ENCODE measurements at places on chromosomes 2 and 18. TPM values are rescaled to one million over a fixed set of nuclear protein-coding genes. Genes with fewer than 3 reads are reported as not detected.

CCL20 gene
- not detected for total RNA-seq

ITM2C gene
- 35.8 TPM for total RNA-seq

CCDC178 gene
- not detected for total RNA-seq

DYSF gene
- total RNA-seq = 52.1 TPM

GALNT14 gene
- total RNA-seq = 0.15 TPM

SKA1 gene
- total RNA-seq = 0.78 TPM

TMEM178A gene
- total RNA-seq = 2.9 TPM

- no peaks in the 10 kb centered on the region for H3K27me3 ChIP-seq
- H3K36me3 ChIP-seq = no peaks in the 10 kb centered on the region
- no peak overlapping the region for H3K27ac ChIP-seq
- DNase-seq = no peak
- peaks cover 4% of the 10 kb centered on the region for H3K4me1 ChIP-seq
- H3K4me3 ChIP-seq = no peak overlapping the region
These were observed 113.5 kb upstream of the ZNF236 start for GRCh38 chr18:76708722-76709353.

- H3K4me3 ChIP-seq = no peak overlapping the region
- H3K36me3 ChIP-seq = no peaks in the 10 kb centered on the region
- H3K4me1 ChIP-seq = no peaks in the 10 kb centered on the region
- H3K27me3 ChIP-seq = no peaks in the 10 kb centered on the region
These were observed 38.8 kb downstream of the STRADB start for GRCh38 chr2:201490291-201490690.

DNA sequence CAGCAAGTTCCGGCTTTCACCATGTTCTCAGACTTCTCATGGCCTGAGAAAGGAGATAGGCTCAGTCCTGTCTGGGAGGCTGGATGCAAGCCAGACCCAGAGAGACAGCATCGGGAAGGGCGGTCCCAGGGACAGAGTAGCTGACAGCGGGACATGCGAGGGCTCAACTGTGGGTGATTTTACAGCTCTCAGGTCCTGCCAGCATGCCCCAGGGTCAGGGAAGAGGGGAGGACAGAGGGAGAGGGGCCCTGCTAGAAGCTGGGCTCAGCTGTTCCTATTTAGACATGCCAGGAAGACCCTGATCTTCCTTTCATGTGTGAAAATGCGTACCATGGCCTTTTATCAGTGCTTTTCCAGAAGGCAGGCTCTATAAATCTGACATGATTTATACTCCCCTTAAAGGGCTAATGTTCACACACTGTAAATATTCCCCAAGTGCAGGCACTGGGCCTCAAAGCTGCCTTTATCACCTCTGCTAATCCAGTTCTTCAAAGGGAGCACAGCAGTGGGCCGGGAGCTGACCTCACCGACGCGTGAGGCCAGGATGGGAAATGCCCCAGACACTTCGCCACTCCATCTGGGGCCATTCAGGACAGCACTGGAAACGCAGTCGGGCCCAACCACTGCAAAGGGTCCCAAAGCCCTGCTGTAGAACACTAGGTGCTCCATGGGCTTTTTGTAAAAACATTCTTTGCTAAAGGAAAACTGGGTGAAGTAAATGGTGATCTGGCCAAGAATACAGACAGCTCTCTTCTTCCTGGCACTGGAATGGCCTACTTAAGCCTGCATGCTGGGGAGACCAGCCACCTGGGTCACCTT, 96.1 kb upstream of the LMAN1 start:
- DNase-seq = no peak
- peaks cover 18% of the 10 kb centered on the region for H3K4me1 ChIP-seq
- no peak overlapping the region for H3K27ac ChIP-seq
- no peaks in the 10 kb centered on the region for H3K36me3 ChIP-seq

GRCh38 chr2:88626171-88627054, 851 bp downstream of the EIF2AK3 start:
- peak overlapping the region; percentile 97 for H3K27ac ChIP-seq
- H3K27me3 ChIP-seq = no peaks in the 10 kb centered on the region
- peak overlapping the region; percentile 77 for H3K4me3 ChIP-seq
- no peak for DNase-seq

DNA sequence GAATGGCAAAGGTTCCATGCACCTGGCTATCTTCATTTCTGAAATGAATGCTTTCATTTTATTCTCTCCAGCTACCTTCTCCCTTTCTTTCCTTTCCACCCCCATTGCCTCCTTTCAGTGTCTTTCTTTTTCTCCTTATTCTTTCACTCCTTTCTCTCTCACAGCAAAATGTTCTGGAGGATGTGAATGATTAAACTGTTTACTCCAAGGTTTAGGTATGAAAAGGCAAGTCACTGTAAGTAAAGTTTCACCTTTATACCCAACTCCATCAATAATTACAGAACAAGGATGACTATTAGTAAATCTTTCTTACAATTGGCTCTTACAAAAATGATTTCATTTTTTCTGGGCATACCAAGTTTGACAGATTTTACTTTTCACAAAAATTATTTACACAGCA, 4.3 kb downstream of the PAX8 start:
- H3K4me3 ChIP-seq = no peak overlapping the region
- peaks cover 26% of the 10 kb centered on the region for H3K4me1 ChIP-seq
- no peaks in the 10 kb centered on the region for H3K36me3 ChIP-seq

GRCh38 chr2:219912491-219912921, 285.1 kb downstream of the SLC4A3 start:
- no peaks in the 10 kb centered on the region for H3K4me1 ChIP-seq
- peak; percentile 61 for DNase-seq
- H3K27ac ChIP-seq = no peak overlapping the region

DNA sequence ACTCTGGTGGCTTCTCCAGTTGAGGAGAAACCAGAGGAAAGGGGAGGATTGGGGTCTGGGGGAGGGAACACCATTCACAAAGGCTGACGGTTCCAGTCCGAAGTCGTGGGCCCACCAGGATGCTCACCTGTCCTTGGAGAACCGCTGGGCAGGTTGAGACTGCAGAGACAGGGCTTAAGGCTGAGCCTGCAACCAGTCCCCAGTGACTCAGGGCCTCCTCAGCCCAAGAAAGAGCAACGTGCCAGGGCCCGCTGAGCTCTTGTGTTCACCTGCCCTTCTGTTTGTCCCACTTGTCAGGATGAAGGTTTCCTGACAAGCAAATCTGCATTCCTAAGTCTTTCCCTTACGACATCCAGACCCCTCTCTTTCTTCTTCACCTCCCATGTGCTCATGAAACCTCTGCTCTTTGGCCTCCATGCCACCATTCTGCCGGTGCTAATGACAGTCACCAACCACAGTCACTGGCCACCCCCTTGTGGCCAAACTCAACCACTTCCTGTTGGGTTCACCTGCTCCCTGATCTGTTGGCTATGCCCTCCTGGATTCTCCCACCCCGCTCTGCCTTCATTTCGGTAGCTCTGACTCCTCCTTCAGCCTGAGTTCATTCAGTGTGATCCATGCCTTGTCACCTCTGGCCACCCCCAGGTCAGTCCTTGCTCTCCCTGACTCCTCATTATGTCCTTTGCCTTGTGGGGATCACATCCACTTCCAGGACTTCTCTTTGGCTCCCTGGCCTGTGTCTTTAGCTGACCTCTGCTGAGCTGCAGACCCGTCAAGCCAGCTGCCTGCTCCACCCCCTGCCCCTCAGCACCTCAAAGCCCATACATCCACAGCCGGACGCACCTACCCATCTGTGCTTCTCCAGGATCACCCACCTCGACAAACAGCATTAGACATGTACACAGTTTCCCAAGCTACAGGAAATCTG, 17.6 kb downstream of the EMX1 start:
- H3K4me1 ChIP-seq = no peaks in the 10 kb centered on the region
- H3K27me3 ChIP-seq = no peaks in the 10 kb centered on the region
- no peak overlapping the region for H3K4me3 ChIP-seq
- DNase-seq = no peak
- H3K36me3 ChIP-seq = no peaks in the 10 kb centered on the region
- H3K27ac ChIP-seq = no peak overlapping the region

GRCh38 chr2:202039278-202040078, 5.8 kb downstream of the FZD7 start:
- peaks cover 38% of the 10 kb centered on the region for H3K4me1 ChIP-seq
- peak overlapping the region; percentile 60 for H3K27ac ChIP-seq
- no peak overlapping the region for H3K4me3 ChIP-seq
- no peak for DNase-seq
- no peaks in the 10 kb centered on the region for H3K36me3 ChIP-seq

- H3K27ac ChIP-seq = no peak overlapping the region
- no peak overlapping the region for H3K4me3 ChIP-seq
- H3K27me3 ChIP-seq = no peaks in the 10 kb centered on the region
- H3K36me3 ChIP-seq = no peaks in the 10 kb centered on the region
These were observed 72.1 kb downstream of the CCDC150 start for GRCh38 chr2:196711625-196712024.

- no peak overlapping the region for H3K27ac ChIP-seq
- H3K4me3 ChIP-seq = no peak overlapping the region
- no peak for DNase-seq
- H3K36me3 ChIP-seq = no peaks in the 10 kb centered on the region
- H3K4me1 ChIP-seq = no peaks in the 10 kb centered on the region
- no peaks in the 10 kb centered on the region for H3K27me3 ChIP-seq
These were observed 40.1 kb downstream of the DOCK10 start for GRCh38 chr2:225002039-225002655.

GRCh38 chr2:23703583-23704385, 223.1 kb downstream of the ATAD2B start:
- H3K4me3 ChIP-seq = no peak overlapping the region
- no peaks in the 10 kb centered on the region for H3K27me3 ChIP-seq
- H3K4me1 ChIP-seq = no peaks in the 10 kb centered on the region
- DNase-seq = peak; percentile 40

DNA sequence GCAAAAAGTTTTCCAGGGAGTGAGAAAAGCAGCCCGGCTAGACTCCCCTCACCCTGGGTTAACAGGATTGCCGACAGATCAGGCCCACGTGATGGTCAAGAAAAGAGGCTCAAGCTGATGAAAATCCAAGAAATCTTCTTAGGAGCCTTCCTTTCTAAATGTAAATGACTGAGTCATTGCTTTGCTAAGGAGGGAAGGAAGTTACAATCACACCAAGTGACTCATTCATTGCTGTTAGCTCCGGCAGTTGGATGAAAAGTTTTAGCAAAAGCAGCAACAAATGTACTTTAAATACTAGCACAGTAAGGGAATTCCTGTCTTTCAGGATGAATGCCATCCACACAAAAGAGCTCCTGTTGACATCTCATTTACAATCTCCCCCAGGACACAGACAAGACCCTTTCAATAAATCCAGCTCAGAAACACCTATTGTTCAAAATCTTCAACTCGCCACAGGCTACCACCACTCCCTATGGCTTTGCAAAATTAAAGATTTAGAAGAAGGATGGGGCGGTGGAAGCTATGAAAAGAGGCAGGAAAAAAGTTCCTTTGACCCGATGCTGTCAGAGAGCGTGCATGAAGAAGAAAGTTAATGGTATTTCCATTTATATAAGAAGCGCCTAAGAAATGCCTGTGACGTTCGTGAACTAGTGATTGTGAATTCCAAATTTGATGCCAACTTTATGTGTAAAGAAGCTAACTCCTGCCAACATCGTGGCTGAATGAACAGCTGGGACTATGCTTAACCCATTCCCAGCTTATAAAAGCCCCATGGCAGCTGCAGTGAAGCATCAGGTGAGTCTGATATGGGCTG, 153.7 kb downstream of the TGIF1 start:
- H3K36me3 ChIP-seq = no peaks in the 10 kb centered on the region
- H3K27ac ChIP-seq = peak overlapping the region; percentile 91
- H3K4me3 ChIP-seq = peak overlapping the region; percentile 28
- peaks cover 43% of the 10 kb centered on the region for H3K4me1 ChIP-seq
- DNase-seq = no peak

- no peak overlapping the region for H3K4me3 ChIP-seq
- DNase-seq = no peak
- no peak overlapping the region for H3K27ac ChIP-seq
- no peaks in the 10 kb centered on the region for H3K36me3 ChIP-seq
- no peaks in the 10 kb centered on the region for H3K27me3 ChIP-seq
These were observed 83.9 kb downstream of the MARCO start for GRCh38 chr2:119025762-119026351.

GRCh38 chr2:38751596-38752410, 642 bp upstream of the SRSF7 start:
- H3K27me3 ChIP-seq = no peaks in the 10 kb centered on the region
- H3K4me1 ChIP-seq = peaks cover 39% of the 10 kb centered on the region
- DNase-seq = no peak
- H3K36me3 ChIP-seq = peaks cover 27% of the 10 kb centered on the region
- H3K4me3 ChIP-seq = peak overlapping the region; percentile 66

DNA sequence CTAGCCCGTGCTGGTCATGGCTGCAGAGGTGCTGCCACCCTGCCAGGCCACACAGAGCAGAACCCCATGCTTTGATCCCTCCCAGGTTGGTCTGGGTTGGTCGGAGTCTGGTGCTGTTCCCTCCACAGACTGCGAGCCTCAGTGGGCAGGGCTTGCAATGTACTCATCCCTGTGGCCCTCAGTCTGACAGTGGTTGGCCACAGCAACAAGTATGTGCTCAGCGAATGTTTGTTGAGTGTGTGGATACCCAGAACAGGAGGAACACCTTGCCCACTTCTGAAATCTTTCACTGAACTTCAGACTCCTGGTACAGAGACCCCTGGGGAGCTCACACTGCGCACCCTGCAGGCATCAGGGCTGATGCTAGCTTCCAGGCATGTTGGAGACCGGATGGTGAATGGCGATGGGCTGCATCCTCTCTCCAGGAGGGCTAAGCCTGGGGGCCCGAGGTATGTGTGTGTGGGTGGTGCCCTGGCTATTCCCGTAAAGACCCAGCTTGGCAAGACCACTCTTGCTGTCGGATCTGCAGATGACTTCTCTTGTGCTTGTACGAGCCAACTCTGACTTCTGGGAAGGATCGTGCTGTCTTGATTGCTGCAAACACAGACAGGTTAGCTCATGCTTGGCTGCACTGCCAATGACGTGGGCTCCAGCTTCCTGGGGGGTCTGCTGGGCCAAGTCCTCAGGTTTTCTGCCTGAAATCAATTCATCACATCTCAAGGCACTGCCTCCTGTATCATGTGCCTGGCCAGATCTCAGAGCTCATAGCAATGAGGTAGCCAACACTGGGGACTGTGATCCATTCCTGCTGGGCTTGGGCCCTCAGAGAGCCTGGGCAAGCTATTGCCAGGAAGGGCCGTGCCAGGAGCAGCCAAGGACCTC, 43.7 kb downstream of the RHOB start:
- DNase-seq = peak; percentile 81
- no peaks in the 10 kb centered on the region for H3K4me1 ChIP-seq
- H3K4me3 ChIP-seq = no peak overlapping the region
- H3K36me3 ChIP-seq = no peaks in the 10 kb centered on the region
- no peaks in the 10 kb centered on the region for H3K27me3 ChIP-seq
- no peak overlapping the region for H3K27ac ChIP-seq
